ENCODE measurements at places on chromosomes 5 and 9.
A peak's percentile ranks its signal among the peaks of the same experiment; 100 is the strongest.

GRCh38 chr5:34562791-34563190 is 93.3 kb upstream of the RAI14 start:
- no peak for DNase-seq

- no peak for DNase-seq
These were observed 209.5 kb downstream of the MEF2C start for GRCh38 chr5:88673253-88674105.

GRCh38 chr9:78544230-78544629 is 247.3 kb downstream of the PSAT1 start:
- no peak for DNase-seq

- DNase-seq = no peak
These were observed 1077.9 kb upstream of the C9orf72 start for GRCh38 chr9:28651050-28651722.

DNA sequence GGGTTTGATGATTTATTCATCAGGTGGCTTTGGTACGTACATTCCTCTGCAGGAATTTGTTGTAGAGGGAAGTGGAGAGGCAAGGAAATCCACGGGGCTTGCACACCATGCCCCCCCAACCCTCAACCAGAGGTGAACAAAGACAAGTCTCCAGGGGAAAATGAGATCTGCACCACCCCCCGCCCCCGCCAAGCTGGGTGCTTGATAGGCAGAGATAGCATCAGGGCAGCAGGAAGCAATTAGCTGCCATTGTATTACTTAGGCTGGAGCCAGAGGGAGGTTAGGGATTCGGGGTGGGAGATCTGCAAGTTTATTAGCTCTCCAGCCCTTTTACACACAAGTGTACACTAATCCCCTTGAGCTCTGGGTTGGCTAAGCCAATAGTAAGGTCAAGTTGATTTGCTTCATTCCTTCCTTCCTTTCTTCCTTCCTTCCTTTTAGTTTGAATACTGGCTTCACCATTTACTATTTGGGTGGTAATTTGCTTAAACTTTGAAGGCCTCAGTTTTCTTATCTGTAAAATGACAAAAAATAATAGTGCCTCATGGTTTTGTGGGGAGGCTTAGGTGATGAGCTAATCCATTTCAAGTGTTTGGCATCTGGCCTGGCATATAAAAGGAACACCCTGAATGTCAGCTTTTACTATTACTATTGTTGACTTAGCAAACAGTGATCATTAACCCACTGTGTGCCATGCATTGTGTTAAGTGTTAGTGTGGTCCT is 34.1 kb downstream of the SPRY4 start:
- DNase-seq = no peak

- DNase-seq = no peak
These were observed 21.1 kb downstream of the CLPTM1L start for GRCh38 chr5:1323803-1324173.

DNA sequence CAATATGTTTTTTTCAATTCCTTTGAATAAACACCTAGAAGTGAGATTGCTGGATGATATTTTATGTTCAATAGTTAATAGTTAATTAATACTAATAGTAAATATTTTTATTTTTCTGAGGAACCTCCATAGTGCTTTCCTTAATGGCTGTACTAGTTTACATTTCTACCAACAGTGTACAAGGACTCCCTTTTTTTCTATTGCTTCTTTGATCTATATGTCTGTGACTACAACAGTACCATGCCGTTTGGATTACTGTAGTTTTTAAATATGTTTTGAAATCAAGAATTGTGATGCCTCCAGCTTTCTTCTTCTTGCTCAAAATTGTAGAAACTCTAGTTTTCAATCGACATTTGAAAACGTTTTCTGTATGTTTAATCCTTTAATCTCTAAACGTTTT is 39.5 kb upstream of the ADAMTS16 start:
- no peak for DNase-seq

DNA sequence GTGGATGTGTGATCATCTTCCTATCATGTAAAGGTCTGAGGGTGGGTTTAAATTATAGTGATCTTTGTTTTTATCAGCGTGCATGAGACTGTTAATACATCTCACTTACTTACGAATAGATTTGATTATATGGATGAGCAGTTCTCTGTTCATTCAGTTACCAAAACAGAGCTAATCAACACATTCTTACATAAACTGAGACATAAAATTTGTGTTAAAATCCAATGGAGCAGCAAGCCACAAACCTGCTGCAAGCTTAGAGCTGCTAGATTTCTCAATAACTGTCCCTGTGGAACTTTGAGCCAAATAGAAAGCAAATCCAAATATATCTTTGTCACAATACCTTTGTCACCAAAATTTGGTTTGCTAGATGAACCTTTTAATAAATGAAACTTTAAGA is 50.1 kb downstream of the NUDT12 start:
- no peak for DNase-seq

DNA sequence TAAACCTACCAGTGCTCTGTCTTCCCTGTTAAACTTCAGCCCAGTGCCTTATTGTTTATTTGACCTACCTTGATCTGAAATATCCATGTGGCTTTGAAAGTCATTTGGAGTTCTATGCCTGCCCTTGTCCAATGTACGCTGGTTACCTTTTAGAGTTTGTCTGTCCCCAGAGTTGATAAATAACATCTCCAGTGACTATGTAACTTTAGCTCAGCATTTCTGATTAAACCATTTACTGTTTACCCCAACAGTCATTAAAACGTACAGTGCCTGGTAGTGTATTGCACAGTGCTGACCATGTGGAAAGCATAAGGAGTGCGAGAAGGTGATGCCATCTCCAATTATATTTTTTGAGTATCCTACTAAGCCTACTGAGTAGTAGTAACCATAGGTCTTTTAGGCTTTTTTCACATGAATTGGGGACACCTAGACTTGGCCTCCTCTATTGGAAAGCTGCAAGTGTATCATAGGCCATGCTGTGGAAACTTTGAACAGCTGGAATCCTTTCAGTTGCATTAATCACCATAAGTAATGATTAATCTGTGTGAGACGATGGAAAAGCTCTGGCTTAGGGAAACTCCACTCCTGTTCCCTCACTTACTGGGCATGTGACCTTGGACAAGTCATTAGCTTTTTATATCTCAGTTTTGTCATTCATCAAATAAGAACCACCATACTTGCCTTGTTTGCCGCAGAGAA is 93.5 kb downstream of the MAST4 start:
- no peak for DNase-seq

- peak; percentile 45 for DNase-seq
These were observed 7.0 kb downstream of the NOTCH1 start for GRCh38 chr9:136538599-136539426.

All from stimulated activated CD4-positive, alpha-beta T cell treated with anti-CD3 and anti-CD28 coated beads, TNF-alpha, amount 100 ng/mL, for 24 hours (primary cell).